Activated CD4-positive, alpha-beta T cell treated with anti-CD3 and anti-CD28 coated beads, Interleukin-2, amount 10 ng/mL, durations not matched to agents 7 days and 5 days (primary cell): ENCODE measurements at places on chromosomes 16 and 17. TPM values are rescaled to one million over a fixed set of nuclear protein-coding genes. Genes with fewer than 3 reads are reported as not detected.

Gene PAQR4
- 50.9 TPM for total RNA-seq

Gene MMP25
- total RNA-seq = 19.8 TPM

Gene C16orf92
- not detected for total RNA-seq

Gene SIAH1
- total RNA-seq = 13.5 TPM

Gene SALL1
- total RNA-seq = not detected

Gene TLCD2
- 0.07 TPM for total RNA-seq

Gene SECTM1
- 16.4 TPM for total RNA-seq

Gene PPM1E
- total RNA-seq = not detected

Gene MIF4GD
- total RNA-seq = 44.4 TPM

Gene KIF2B
- not detected for total RNA-seq

Gene ACAP1
- total RNA-seq = 775 TPM

Gene MYH1
- not detected for total RNA-seq

Gene CDRT15
- total RNA-seq = not detected

Gene OGFOD1
- total RNA-seq = 44.2 TPM

Gene USP43
- total RNA-seq = 0.30 TPM

Gene USP32
- 31.7 TPM for total RNA-seq

Gene TPSAB1
- not detected for total RNA-seq

Gene KRTAP4-5
- not detected for total RNA-seq

Gene CDH3
- total RNA-seq = not detected

Gene MBTD1
- total RNA-seq = 14.5 TPM

Gene MT3
- 3.0 TPM for total RNA-seq

Gene BCAR1
- 0.04 TPM for total RNA-seq

Gene CACNG5
- total RNA-seq = not detected

Gene CIITA
- total RNA-seq = 24.6 TPM

Gene SLC5A11
- not detected for total RNA-seq

Gene RBFOX1
- total RNA-seq = not detected

Gene IGF2BP1
- 0.04 TPM for total RNA-seq

Gene ASPHD1
- not detected for total RNA-seq

Gene KRT33A
- not detected for total RNA-seq

Gene SLC13A2
- not detected for total RNA-seq

Gene CCL15
- total RNA-seq = not detected

Gene GJD3
- not detected for total RNA-seq

Gene HS3ST2
- not detected for total RNA-seq

Gene PPY
- total RNA-seq = not detected

Gene SLC6A4
- not detected for total RNA-seq

Gene GNG13
- total RNA-seq = not detected

Gene FBXO39
- total RNA-seq = 8.9 TPM

Gene CCL11
- not detected for total RNA-seq

Gene TSPOAP1
- 44.1 TPM for total RNA-seq

Gene FZD2
- 0.15 TPM for total RNA-seq

Gene NPIPA5
- 0.87 TPM for total RNA-seq

Gene TMEM92
- total RNA-seq = not detected

Gene KRT38
- total RNA-seq = not detected

Gene REXO5
- total RNA-seq = 11.0 TPM

Gene HSD3B7
- 3.5 TPM for total RNA-seq

Gene ITGAL
- 521 TPM for total RNA-seq

Gene SLC16A6
- 6.8 TPM for total RNA-seq

Gene SP2
- total RNA-seq = 27.6 TPM

Gene CCDC200
- total RNA-seq = not detected

Gene PSMD3
- total RNA-seq = 88.4 TPM

Gene SPEM3
- total RNA-seq = not detected

Gene SULT1A3
- 38.1 TPM for total RNA-seq

Gene CBFA2T3
- total RNA-seq = not detected

Gene MYH2
- total RNA-seq = not detected

Gene CACNB1
- 14.8 TPM for total RNA-seq

Gene RCVRN
- total RNA-seq = not detected

Gene FN3K
- 2.0 TPM for total RNA-seq
